Cerebellum (tissue), 4 donors: ENCODE measurements at places on chromosomes 12 and 14.

DNA sequence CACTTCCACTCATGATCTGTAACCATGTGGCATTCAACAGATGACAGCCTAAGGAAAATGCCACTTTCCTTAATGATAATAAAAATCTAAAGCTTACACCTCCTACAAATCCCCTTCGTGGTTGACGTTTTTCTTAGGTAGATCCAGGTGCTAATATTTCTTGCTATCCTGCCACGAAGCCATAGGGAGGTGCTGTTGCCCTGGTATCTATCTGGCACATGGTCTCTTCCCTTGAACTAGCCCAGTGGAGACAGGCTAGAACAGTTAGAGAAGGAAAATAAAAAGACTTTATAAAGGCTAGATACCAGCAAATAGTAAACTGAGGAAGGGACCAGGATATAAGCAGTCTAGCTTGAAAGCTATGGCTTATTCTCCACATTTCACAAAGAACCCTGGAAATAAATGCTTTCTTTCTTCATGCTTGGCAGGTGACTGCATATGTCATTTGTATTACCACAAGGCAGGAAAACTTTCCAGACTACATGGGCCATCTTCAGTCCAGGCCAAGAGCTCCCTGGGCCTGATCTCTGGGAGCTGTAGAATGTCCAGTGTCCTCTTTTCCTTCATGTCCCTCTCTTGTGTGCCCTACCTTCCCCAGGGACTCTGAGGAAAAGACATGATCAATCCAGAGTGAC, 15.3 kb downstream of the SPIC start:
- DNase-seq = no peak

GRCh38 chr14:20563971-20564370, 3.1 kb upstream of the RNASE9 start:
- no peak for DNase-seq

GRCh38 chr12:24268663-24269186, 319.3 kb upstream of the SOX5 start:
- no peak for DNase-seq

DNA sequence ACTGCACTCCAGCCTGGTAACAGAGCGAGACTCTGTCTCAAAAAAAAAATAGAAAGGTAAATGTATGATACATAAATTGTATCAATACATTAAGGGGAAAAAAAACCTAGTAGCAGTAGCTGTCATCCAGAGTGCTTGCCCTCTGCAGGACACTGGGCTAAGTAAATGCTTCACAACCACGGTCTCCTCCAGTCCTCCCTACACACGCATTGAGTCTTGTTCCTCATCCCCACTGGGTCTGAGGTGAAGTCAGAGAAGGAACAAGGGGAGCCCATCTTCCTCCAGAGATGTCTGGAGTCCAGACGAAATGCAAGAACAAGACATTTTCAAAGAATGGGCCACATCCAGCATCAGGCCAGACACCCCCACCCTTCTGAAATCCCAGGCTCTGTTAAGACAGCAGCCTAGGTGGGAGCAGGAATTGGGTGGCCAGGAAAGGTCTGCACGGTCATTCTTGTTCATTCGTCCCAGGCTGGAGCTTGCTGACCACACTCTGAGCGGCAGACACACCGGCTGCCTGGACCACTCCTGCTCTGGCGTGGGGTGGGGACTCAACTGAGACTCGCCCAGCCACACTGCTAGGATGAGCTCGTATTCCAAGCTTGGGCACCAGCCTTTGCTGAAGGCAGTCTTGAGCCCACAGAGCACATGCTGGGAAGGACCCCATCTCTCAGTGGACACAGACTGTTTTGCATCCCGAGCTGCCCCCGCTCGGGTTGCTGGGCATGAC, 45.5 kb downstream of the CHGA start:
- no peak for DNase-seq

- DNase-seq = no peak
Observed at GRCh38 chr12:31002999-31003398, 70.7 kb upstream of the DDX11 start.

DNA sequence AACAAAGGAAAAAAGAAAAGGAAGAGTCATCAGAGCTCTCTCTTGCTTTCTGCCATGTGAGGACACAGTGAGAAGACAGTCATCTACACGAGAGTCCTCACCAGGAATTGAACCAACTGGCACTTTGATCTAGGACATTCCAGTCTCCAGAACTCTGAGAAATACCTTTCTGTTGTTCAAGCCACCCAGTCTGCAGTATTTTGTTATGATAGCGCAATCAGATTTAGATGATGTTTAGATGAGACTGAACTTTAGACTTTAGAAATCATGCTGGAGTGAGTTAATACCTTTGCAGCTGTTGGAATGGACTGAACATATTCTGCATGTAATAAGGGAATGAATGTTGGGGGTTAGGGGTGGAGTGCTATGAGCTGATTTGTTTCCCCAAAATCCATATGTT, 28.1 kb upstream of the RAB21 start:
- DNase-seq = no peak

DNA sequence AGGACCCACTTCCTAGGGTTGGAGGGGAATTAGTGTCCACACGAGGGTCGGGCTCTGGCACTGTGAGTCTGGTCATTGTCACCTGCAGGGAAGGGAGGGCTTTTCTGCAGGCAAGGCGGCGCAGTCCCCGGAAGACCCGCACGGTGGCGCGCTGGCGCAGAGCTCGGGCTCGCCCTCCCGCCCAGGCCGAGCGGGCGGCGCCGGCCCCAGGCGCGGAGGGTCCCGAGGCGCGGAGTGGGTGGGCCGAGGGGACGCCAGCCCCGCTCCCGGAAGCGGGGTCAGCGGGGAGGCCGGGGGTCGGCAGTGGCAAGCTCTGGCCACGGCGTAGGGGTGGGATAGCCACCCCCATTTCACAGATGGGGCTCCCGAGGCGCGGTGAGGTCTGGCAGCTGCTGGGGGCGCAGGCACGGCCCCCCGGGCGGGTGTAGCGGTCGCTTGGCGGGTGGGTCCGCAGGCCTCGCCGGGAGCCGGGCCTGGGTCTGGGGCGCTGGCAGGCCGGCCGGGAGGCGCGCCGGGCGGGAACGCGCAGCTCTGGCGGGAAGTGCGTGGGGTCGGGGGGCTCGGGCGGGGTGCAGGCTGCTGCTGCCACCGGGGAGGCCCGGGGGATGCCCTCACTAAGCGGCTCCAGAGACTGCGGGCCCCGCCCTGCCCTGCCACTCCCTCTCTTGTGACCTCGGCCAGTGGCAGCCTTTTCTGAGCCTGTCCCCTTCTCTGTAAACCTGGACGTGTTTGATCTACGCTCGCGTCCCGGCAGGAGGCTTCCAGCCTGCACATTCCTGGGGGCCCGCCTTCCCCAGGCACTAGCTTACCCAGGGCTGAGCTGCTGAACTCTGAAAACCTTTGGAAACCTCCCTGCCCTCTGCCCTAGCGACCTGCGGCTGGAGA, 46.1 kb downstream of the CYP46A1 start:
- peak; percentile 66 for DNase-seq

GRCh38 chr12:70609739-70610491, 27.3 kb downstream of the PTPRB start:
- peak; percentile 12 for DNase-seq

DNA sequence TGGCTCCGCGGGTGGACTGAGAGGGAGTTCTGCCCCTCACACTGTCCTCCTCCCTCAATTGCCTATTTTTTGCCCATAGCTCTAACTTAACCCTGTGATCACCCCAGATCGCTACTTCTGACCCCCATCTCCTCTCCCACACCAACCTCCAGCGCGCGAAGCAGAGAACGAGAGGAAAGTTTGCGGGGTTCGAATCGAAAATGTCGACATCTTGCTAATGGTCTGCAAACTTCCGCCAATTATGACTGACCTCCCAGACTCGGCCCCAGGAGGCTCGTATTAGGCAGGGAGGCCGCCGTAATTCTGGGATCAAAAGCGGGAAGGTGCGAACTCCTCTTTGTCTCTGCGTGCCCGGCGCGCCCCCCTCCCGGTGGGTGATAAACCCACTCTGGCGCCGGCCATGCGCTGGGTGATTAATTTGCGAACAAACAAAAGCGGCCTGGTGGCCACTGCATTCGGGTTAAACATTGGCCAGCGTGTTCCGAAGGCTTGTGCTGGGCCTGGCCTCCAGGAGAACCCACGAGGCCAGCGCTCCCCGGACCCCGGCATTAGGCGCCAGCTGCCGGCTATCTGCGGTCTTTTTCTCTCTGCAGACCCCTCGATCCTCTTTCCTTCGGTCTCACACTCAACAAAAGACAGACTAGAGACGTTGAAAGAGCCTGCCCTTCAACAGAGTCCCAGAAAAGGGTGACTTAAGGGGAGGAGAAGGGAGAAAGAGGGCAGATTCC, 3.0 kb upstream of the TBX3 start:
- no peak for DNase-seq

DNA sequence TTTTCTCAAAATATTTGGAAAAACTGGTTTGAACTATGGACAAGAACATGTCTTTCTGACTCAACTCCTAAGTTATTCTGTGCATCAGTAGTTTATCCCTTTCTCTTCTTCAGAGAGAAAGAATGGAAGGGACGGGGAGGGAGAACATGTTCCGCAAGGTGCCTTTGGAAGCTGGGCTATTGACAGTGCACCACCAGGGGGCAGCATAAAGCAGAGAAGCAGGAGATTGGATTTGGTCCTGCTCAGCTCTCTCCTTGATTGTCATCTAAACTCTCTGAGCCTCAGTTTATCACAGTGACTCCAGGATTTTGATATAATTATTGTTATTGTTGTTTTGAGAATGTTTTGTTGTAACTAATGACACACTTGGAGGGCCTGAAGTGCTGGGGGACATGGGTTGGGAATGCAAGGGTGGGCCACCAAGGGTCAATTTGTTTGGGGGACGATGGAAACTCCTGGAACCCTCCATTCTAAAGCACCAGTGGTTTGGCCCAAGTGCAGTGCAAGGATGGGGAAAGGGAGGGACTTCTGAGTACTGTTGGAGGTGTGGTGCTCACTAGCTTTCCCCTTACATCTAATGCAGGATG, 45.3 kb upstream of the ANO6 start:
- DNase-seq = peak; percentile 5

DNA sequence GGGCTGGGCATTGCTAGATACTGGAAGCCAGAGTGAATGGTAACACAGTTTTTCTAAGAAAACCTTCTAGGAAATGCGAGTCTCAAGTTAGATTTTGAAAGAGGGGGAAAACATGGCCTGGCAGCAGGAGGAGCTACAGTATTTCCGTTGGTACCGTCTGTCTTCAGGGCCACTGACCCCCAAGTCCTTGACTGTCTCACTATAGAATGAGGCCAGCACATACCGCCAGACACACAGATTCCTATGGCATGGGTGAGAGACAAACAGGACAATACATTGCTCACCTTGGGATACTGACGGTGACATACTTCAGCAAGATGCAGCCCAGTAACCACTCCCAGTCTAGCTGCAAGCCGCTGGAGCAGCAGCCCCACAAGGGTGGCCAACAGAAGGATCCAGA, 21.7 kb downstream of the SLC11A2 start:
- DNase-seq = no peak

DNA sequence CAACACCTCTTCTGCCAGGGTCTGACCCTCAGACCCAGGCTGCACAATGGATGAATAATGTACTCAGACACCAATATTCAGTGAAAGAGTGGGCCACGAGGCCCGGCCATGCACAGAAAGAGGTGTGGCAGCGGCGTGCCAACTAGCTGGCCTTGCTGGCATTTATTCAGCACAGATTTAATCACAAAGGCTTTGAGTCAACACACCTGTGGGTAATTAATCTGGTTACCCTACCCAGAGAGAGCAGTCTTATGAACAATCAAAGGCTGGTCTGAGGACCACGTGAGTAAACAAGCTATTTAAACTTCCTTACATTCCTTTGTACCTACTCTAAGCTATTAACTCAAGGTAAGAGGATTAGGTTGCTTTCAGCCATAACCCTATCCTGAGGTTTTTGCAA, 324.8 kb downstream of the C12orf50 start:
- no peak for DNase-seq

GRCh38 chr12:111578971-111579340, 20.2 kb downstream of the ATXN2 start:
- DNase-seq = no peak
